ENCODE measurements at places on chromosomes 11 and 22.

- DNase-seq: no peak
These were observed 9.5 kb downstream of the YPEL1 start for GRCh38 chr22:21725956-21726649.

DNA sequence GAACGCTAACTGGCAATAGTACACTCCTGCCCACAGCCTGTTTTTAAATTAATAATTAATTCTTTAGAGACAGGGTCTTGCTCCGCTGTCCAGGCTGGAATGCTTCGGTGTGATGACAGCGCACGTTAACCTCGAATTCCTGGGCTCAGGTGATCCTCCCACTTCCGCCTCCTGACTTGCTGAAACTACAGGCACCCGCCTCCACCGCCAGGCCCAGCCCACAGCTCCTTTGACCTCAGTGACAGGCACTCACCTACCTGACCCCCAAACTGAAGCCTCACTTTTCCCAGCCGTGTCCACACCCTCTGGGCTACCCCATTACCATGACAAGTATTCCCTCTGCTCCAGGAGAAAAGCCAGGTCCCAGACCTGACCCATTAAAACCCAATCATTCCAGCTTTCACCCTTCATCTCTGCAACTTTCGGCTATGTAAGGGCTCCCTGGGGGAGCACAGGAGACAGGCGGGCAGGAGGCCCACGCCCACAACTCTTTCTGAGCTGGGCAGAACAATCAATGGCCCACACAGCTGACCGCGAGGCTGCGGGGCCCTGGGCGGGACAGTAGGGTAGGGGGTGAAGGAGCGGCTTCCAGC, 730 bp downstream of the LMNTD2 start:
- no peak for DNase-seq

- no peak for DNase-seq
These were observed 77.6 kb upstream of the SESN3 start for GRCh38 chr11:95308512-95309035.

DNA sequence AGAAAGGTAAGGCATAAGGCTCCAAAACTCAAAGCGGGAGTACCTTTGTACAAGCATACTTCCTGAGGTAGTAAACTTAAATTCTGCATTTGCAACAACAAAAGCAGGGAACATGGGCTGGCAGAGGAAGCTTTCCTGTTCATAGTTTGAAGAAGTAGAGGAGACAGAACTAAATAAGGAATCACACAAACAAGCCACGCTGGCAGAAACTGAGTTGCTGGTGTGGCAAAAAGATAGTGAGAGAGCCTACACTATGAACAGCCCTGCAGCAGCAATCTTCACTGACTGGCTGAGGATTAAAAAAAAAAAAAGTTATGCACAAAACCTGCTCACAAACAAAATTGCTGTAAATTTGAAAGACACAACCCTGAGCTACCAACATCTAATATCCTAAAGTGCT, 46.5 kb downstream of the FCHSD2 start:
- DNase-seq: no peak

DNA sequence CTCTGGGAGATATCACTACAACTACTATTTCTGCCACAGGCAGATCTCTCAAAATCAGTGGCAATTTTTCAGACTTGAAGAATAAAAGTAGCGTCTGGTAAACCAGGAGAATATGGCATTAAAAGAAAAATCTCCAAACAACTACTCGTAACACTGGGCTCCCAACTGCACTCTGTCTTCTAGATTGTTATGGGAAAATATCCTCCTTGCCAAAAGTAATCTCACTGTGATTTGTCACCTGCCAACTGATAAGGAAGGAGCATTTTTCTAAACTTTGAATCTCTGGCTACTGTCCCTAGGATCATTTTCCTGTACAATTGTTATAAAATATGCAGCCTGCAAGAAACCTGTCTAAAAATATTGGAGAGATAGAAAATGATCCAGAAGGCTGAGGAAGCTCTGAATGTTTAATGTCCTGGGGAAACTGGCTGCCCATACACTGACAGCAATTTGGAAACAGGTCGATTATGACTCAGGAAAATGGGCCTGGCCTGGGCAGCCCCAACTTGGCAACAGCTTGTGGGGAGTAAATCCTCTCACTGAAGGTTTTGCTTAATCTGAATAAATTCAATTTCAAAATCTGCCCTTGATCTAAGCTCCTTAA, 90.5 kb upstream of the DBX1 start:
- no peak for DNase-seq

DNA sequence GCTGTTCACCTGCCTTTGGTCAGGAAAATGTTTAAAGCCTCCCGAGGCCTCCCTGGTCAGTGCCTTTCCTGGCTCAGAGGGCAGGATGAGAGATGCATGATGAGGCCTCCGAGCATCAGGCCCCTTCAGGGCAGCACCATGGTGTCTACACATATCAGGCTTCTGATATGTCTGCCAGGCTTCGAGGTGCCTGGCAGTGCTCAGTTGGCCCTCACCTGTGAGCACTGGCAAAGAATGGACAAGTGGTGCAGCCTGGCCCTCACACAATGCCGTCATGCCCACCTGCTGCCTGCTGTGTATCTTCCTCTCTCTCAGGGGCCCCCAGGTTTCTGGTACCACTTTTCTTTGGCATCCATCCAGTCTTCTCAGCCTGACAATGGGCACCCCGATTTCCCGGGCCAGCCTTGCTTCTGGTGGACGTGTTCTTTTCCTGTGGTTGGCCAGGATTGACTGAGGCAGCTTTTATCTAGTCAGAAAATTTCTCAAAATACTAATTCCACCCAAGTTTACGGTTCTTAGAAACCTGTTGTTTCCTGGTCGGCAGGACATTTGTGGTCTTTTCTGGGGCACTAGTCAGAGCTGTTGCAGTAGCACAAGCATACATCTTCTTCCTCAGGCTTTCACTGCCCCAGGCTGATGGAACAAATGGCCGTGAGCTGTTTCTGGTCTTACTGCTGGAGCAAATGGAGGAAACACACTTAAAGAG, 76.8 kb upstream of the SUSD2 start:
- no peak for DNase-seq

DNA sequence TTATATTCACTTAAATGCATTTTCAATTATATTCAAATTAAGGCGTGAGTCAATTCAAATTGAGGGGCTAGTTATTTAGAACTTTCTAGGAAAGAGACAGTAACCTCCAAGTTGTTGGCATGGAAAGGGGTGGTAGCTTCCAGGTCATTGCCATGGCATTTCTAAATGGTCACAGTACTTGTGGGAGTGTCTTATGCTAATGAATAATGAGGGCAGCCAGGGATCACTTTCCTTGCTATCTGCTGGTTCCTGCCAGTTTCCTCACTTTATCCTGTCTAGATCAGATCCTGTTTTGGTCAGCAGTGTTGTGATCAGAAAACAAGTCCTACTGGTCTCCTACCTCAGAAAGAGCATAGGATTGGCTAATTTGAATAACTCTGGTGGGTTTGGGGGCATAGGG, 21.8 kb upstream of the RNASEH2C start:
- no peak for DNase-seq

DNA sequence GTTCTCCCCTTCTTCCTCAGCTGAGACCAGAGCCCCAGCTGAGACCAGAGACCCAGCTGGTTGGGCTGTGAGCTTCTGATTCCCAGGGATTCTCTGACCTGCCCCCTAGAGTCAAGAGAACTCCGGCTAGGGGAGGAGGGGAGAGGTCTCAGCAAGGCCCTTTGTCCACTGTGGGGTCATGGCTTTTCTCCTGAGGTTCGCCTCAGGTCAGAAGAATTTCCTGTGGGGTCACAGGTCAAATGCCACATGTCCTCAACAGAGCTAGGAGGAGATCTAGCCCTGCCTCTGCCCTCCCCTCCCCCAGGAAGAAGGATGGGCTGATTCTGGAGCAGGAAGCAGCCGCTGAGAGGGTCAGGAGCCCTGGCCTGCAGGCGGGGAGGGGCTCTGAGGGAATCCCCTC, 23.7 kb downstream of the HTR3A start:
- DNase-seq: no peak

DNA sequence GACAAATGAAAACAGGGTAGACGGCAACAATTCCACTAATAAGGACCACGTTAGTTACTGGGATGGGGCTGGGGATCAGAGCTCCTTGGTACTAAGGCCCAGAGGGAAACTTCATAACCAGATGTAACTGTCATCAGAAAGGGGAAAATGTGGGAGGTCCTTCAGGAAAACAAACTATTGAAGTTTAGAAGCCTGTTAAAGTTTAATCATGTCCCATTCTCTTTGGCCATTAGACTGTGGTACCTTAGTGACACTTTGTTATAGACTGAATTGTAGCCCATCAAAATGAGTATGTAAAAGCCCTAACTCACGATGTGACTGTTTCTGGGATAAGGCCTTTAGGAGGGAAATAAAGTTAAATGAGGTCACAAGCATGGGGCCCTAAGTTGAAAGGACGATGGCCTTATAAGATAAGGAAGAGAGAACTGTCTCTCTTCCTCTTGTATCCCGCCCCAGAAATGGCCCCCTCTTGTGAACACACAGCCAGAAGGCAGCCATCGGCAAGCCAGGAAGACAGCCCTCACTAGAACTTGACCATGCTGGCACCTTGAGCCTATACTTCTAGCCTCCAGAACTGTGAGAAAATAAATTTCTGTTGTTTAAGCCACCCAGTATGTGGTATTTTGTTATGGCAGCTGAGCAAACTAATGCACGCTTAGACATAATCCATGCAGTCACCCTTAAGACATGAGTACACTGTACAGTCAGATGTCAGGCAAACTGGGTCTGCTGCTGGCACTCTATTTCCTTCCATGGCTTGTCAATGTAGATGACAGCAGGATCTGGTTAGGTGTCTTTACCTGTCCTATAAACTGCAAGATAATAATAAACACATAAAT, 26.9 kb upstream of the USP47 start:
- no peak for DNase-seq

DNA sequence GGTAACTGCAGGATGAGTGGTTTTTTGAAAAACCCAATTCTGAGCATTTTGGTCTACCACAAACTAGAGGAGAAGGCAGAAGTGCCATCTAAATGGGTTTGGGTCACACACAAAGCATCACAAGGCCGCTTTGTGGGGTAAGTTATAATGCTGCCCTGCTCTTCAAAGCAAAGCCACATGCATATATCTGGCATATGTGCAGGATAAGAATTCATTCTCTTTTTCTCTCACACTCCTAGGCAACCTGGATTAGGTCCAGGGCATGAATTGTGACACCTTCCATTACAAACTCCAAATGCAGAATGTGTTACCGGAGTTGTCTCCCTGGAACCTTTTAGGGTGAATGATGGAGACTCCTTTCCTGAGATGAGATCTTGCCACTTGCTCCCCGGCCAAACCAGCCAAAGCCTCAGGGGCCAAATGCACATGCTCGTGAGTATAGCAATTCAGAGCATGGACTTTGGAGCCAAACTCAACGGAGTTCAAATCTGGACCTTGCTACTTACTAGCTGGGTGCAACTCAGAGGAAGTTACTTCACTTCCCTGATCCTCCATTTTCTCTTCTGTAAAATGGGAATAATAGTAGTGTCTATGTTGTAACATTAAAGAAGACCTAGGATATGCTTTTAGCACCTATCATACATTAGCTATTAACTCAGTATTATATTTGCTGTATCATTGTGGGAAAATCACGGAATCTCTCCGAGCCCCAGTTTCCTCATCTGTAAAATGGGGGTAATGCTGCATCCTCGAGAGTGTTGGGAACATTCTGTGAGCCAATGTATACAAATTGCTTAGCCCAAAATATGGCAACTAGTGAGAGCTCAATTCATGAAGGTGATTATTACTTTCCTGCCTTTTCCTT, 96.6 kb downstream of the COMMD9 start:
- DNase-seq: no peak

GRCh38 chr11:88439356-88439755, 101.8 kb upstream of the CTSC start:
- DNase-seq: no peak

DNA sequence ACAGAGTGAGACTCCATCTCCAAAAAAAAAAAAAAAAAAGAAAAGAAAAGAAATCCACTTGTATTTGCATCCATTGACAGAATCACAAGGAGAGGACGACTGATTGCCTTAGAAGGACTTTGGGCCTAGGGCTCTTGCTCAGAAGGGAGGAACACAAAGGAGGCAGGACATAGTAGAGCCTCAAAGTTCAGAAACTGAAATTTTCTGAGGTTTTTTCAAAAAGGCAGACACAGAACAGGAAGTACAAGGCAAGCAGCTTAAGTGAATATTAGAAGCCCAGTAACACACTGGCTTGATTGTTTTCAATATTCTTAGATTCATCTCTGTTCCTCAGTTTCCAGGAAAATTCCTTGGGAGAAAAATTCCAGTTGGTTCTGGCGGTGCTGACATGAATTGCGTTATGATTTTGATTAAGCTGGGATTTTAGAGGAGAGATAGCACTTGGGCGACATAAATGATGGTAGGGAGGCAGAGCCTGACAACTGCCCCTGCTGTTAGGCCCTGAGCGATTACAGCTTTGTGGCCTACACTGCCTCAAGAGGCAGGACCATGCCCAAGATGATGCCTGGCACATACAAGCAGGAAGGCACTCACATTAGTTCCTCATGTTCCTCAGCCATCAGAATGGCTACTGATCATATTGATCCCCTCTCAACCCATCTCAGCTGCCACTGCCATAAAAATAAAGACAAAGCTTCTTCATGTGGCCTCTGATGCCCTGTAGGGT, 15.3 kb downstream of the CLPB start:
- no peak for DNase-seq

- DNase-seq: no peak
These were observed 21.8 kb downstream of the NUCB2 start for GRCh38 chr11:17298302-17298701.

DNA sequence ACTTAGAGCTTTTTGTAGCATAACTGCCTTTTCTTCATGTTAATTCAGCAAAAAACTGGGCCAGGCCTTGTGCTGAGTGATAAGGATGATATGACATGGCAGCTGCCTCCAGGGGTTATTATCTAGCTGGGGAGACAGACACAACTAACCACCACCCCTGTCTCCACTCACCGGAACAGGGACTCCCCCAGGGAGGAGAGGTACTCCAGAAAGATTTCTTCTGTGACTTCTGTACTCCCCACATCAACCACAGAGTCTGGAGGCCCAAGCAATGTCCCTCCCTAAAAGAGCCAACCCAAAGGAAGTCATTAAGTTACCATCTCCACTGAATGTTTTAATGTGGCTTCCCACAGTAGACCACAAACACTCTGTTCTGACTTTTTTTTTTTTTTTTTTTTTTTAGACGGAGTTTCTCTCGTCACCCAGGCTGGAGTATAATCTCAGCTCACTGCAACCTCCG, 14.3 kb upstream of the PMM1 start:
- DNase-seq: no peak

DNA sequence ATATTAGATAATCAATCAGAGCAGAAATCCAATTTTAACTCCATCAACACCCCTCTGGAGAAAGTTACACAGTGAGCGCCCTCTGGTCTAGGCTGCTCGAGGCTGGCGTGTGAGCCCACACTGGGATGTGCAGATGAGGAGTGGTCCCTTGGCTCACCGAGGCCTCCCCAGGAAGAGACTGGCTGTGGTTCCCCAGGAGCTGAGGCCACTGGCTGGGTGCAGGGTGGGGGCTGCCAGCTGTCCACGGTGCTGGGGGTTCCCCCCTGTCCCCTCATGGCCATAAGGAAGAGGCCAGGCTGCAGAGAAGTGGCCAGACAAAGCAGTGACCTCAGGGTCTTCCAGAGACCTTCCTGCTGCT, 750.7 kb downstream of the BRD1 start:
- DNase-seq: no peak

DNA sequence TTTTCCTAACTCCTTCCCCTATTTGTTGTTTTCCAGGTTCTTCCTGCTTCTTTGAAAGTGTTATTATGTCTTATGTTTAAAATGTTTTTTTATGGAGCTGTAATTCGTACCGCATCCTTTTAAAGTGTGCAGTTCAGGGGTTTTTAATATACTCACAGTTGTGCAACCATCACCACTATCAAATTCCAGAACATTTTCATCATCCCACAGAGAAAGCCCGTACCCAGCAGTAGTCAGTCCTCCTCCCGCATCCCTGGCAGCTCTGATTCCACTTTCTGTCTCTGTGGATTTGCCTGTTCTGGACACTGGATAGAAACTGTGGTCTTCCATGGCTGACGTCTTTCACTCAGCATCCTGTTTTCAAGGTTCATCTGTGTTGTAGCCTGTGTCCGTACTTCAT, 73.7 kb downstream of the JAM3 start:
- no peak for DNase-seq

All from NCI-H1436 (cell line).